Renal cortex interstitium (tissue), 15 donors: ENCODE measurements at places on chromosomes 2 and 18. TPM values are rescaled to one million over a fixed set of nuclear protein-coding genes. Genes with fewer than 3 reads are reported as not detected.

Gene DTNB
- 20.2 TPM for polyA plus RNA-seq

- no peak for DNase-seq
Observed at GRCh38 chr18:26703170-26703930, 155.0 kb upstream of the KCTD1 start.

- DNase-seq: no peak
Observed at GRCh38 chr2:230619491-230619890, 93.2 kb upstream of the CAB39 start.

- DNase-seq: no peak
Observed at GRCh38 chr2:45330637-45331409, 280.2 kb downstream of the SRBD1 start.

Gene CIB4
- polyA plus RNA-seq: 0.29 TPM

DNA sequence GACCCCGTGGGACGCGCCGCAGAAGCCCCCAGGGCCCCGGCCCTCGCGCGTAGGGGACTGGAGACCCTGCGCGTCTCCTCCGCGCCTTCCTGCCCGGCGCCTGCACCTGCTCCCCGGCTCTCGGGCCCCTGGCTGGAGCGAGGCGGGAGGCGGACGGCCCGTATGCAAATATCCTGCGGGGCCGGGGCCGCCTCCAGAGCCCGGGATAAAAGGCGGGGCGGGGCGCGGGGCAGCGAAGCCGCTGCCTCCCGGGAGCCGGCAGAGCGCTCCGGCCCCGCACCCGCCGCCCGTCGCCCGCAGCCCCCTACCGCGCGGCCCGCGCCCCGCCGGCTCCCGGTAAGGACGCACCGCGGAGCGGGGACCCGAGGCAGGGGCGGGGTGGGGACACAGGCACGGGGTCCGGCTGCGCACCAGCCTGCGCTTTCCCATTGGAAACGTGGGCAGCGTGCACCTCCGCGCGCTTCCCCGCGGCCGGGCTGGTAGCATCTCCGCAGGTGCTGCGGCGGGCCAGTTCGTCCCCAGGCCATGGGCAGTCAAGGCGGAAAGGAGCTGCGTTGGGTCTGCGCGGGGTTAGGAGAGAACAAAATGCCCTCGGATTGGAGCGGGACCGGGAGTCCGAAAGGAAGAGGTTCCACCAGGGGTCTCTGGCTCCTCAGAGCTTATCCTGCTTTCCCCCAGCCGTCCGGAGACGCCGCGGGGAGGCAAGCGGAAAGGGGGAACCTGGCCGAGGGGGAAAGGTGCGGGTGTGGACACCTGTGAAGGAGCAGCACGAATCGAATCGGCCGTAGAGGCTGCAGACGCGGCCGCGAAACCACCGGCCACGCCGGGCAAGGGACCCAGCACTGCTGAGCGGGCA is at the start of gene ATP6V1C2:
ATP6V1C2 (plus strand) TSS at position 235 of the 856 bp plus-strand sequence. CDS start 1,220 bp downstream, outside the sequence.
- no peak for DNase-seq

DNA sequence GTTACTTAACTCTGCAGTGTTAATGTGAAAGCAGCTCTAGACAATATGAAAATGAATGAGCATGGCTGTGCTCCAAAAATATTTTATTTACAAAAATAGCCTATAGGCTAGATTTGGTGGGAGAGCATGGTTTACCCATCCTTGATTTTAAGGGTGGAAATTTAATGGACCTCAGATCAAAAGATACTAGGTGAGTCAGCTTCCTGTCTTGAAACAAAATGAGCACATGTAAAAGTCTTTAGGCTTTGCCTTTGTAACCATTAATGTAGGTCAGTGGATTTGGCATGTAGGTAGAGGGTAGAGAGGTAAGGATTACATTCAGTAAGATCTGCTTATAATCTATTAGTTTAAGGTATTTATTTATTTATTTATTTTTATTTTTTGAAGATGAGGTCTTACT is 72.7 kb downstream of the GREB1L start:
- no peak for DNase-seq

GRCh38 chr2:36266536-36267121 is 88.9 kb upstream of the CRIM1 start:
- no peak for DNase-seq

Gene GRHL1
- polyA plus RNA-seq: 4.7 TPM

GRCh38 chr2:191065785-191066184 is 51.8 kb upstream of the STAT1 start:
- no peak for DNase-seq

DNA sequence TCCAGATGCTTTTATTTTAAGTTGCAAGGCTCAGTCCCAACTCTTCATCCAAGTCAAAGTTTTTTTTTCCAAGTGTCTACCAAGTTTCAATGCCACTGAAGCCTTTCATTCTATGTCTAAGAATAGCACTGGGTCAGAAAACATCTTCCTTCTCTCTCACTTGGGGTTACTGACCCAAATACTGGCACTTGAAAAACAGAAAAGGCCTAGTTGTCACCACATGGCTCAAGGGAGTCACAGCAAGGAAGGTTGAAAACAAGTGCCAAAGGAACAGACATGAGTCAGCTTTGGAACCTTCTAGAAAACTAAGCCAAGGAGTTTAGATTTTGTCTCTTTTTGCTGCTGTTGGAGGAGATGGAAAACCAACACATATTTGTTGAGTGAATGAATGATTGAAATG is 146.5 kb downstream of the COPS8 start:
- no peak for DNase-seq

GRCh38 chr2:239230318-239231052 is 170.3 kb downstream of the HDAC4 start:
- no peak for DNase-seq

DNA sequence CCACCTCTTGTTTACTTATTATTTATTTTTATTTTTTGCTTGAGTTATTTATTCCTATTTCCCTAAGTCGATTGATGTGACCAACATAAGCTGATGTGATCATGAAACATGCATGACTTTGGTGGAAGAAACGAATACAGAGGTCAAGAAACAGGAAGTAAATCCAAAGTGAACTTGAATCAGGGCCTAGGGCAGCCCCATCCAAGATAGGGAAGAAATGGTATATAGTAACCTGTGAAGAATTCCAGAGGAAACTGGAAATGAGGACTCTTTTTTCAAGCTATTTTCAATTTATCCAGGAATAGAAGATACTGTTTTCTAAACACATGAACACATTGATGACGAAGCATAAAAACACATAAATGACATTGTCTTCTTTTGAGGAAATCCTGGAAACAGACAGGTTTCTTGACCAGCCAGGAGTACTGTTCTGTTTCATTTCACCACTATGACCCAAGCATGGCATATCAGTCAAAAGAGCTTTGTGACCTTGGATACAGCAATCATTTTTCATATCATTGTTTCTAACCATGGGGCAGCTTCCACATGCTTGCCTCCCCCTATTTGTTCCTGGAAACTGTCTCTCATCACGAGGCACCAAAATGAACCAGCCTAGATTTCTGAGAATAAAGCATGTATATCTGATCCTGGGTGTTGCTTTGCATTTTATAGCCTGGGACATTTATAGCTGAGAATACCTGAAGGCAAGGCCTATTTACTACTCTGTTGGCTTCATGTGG is 9.1 kb upstream of the LCLAT1 start:
- no peak for DNase-seq

- DNase-seq: no peak
Observed at GRCh38 chr2:214529021-214529420, 118.2 kb downstream of the VWC2L start.

GRCh38 chr18:46372670-46373069 is 268.5 kb downstream of the HAUS1 start:
- DNase-seq: no peak

Gene ARHGAP25
- polyA plus RNA-seq: 5.9 TPM

- DNase-seq: no peak
Observed at GRCh38 chr18:77092104-77093066, 40.2 kb downstream of the MBP start.

DNA sequence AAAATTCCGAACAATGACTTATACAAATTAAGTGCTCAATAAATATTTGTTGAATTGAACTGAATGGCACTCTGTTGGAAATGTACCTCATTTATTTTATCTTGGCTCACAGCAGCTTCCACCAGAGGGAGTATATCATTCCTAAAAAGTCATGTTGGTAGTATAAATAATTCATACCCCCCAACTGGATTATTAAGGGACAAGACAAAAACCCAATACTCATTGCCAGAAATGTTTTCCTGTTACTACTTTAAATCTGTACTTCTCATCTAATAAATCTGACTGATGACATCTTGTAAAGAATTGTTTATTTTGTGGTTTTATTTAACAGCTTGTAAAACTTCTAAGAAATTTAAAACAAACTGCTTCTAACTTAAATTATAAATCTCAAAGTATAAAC is 163.9 kb downstream of the CDH2 start:
- no peak for DNase-seq

DNA sequence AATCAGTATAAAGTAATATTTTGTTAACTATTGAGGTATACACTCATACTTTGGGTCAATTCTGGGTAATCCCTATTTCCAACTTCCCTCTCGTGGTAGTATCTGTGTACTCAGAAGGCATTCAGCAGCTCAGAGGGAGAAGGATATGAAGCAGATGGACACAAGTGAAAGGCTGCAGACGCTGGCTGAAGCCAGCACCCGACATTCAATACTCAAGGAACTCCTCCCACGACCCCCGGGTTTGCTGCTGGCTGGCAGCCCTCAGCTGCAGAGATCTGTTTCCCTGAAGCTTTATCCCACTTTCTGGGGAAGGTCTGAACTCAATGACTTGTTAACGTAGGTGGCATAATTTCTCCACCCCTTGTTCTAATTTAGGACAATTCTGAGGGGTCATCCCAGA is 847.3 kb upstream of the SOX11 start:
- peak; percentile 22 for DNase-seq

GRCh38 chr18:66209656-66210055 is 394.2 kb downstream of the CDH19 start:
- no peak for DNase-seq

Gene CEP76
- 10.7 TPM for polyA plus RNA-seq

Gene L3MBTL4
- 4.6 TPM for polyA plus RNA-seq

DNA sequence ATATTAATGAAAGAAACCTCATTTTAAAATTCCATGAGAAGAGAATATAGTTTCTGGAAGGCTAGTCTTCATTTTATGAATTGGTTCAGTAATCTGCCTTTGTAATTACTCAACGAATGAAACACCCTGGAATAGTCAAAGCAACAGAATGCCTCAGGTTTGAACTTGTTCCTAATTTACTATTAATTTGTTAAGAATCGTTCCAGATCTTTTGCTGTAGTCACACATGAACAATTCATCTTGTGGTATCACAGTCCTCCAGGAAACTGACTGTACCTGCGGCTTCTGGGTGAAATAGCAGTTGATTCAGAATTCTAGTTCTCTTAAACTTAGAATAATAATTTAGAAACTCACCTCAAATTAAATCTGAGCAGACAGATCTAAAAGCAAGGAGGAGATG is 282.7 kb upstream of the MAP2 start:
- DNase-seq: no peak

DNA sequence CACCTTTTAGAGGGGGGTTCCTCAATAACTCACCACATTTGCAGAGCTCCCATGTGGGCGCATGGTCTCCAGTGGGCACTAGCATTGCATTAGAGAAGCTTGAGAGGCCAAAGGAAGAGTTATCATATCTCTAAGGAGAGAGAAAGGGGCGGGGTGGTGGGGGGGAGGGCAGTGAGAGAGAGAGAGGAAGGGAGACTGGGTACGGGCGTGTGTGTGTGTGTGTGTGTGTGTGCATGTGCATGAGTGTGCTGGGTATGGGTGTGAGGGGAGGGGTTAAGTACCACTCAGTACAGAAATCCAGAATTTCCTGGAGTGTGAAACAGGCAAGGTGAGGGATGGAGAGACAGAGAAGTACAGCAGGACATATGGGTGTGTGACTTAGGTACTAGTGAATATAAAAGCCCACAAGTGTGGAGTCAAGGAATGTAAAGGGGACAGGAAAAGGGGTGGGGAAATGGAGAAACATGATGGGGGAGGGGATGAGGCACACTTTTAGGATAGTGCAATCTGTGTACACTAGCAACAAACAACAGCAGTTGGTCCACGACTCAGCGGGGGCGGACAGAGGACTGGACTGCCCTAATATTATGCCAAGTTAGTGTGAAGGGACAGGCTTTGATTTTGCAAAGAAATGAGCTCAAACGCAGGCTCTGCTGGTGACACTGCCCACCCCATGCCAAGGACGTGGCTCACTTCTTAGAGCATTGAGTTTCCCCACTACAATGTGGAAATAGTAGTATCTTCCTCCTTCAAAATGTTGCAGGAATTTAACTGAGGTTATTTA is 91.3 kb downstream of the SPRED2 start:
- DNase-seq: no peak

DNA sequence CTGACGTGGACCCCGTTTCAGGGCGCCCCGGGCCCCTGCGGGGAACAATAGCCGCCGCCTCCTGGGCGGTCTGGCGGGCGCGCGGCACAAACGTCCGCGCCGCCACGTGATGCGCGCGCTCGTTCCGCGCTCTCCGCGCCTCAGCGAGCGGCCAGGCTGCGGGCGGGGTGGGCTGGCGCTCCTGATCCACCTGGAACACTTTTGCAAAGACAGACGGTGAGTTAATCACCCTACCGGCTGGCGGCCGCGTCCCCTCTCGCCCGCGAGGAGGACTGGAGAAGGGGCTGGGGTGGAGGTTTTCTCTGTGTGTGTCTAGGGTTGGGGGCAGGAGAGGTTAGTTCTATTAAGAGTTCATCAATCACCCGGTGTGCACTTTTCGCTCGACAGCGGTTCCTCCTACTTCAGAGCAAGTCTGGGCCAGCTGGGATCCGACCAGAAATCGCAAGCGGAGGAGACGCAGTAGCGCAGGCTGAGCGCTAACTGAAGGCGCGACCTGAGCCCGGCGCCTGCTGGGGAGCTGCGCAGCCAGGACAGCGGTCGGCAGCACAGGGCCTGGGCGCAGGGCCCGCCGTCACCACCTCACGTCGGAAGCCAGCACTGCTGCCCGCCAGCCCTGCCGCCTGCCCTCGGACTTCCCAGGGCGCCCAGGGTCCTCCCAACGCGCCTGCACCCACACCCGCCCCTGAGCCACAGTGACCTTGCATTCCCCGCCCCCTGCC is 10.3 kb upstream of the HOXD1 start:
- DNase-seq: no peak

Gene SPATA3
- not detected for polyA plus RNA-seq

- no peak for DNase-seq
Observed at GRCh38 chr2:172888714-172889669, 153.3 kb downstream of the RAPGEF4 start.

GRCh38 chr18:72692086-72692485 is 147.9 kb upstream of the CBLN2 start:
- DNase-seq: no peak

DNA sequence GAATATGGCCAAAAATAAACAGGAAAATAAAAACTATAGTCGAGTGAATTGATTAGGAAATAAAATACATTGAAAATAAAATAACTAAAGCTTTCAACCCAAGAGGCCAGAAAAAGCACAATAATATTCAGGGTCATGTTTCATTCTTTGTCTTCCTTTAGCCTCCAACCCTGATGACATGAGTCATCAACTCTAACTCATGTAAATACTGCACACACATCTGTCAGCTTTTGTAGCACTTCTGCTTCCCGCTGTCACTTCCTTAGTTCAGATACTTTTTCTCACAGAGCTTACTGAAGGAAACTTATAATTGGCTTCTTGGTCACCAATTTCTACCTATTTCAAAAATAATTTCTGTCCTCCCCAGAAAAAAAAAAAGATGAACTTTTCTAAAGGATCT is 112.8 kb downstream of the UPP2 start:
- DNase-seq: no peak

Gene FTCDNL1
- 1.2 TPM for polyA plus RNA-seq

Gene ABCG5
- 0.44 TPM for polyA plus RNA-seq
